ENCODE measurements at places on chromosomes 3 and 15. TPM values are rescaled to one million over a fixed set of nuclear protein-coding genes. Genes with fewer than 3 reads are reported as not detected.

Gene ZMAT3
- total RNA-seq: 54.2 TPM

Gene STX19
- not detected for total RNA-seq

Gene LRTM1
- total RNA-seq: not detected

Gene TRPM1
- 0.38 TPM for total RNA-seq

Gene ROPN1
- total RNA-seq: not detected

Gene MKRN3
- total RNA-seq: under 0.01 TPM

Gene ASB14
- total RNA-seq: not detected

Gene FRMD5
- 12.7 TPM for total RNA-seq

Gene ZNF385D
- 0.33 TPM for total RNA-seq

Gene CIB2
- 2.9 TPM for total RNA-seq

Gene SFMBT1
- 5.6 TPM for total RNA-seq

All from vein endothelial cell (primary cell).